T-helper 2 cell treated with Interferon-gamma antibody and Interleukin-4, amounts not matched to agents 5 μg/mL and 100 μg/mL, for 36 hours (primary cell): ENCODE measurements at places on chromosomes 3 and 15.

DNA sequence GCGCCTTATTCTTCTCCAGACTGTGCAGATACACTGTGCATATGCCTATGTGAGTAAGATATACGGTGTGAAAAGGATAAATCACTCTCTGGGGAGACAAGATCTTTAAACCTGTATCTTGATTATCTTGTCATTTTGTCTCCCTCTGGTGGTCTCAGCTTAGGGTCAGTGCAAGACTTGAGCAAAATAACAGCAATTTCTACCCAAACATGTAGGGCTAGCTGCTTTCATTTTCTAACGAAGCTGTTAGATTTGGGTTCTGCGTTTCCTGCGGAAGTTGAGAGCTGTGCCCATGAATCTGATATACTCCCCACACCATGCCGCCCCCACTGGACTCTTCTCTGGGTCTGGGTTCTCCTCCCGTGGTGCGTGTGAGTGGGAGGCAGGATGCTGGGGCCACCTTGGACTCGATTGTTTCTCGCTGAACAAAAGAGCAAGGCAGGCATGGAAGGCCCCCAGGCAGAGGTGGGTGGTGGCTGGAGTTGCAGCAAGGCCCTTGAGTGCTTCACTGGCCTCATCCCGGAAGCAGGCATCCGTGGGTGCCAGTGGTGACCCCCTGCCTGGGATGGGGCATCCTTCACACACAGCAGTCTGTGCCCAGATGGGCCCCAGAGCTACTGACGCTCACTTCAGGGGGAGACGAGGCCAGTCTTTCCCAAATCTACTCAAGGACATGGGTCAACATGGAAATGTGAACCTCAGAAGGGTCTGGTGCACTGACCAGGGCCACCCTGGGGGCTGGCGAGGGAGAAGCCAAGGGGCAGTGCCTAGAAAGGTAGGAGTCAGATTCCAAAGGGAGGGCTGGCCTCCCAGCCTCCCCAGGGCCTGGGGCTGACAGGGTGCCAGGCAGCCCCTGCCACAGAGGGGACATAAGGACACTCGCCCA, 179.6 kb downstream of the NSMCE3 start:
- peak; percentile 36 for DNase-seq

- DNase-seq, result peak; percentile 37
These were observed 23.1 kb upstream of the USP3 start for GRCh38 chr15:63481105-63481810.

DNA sequence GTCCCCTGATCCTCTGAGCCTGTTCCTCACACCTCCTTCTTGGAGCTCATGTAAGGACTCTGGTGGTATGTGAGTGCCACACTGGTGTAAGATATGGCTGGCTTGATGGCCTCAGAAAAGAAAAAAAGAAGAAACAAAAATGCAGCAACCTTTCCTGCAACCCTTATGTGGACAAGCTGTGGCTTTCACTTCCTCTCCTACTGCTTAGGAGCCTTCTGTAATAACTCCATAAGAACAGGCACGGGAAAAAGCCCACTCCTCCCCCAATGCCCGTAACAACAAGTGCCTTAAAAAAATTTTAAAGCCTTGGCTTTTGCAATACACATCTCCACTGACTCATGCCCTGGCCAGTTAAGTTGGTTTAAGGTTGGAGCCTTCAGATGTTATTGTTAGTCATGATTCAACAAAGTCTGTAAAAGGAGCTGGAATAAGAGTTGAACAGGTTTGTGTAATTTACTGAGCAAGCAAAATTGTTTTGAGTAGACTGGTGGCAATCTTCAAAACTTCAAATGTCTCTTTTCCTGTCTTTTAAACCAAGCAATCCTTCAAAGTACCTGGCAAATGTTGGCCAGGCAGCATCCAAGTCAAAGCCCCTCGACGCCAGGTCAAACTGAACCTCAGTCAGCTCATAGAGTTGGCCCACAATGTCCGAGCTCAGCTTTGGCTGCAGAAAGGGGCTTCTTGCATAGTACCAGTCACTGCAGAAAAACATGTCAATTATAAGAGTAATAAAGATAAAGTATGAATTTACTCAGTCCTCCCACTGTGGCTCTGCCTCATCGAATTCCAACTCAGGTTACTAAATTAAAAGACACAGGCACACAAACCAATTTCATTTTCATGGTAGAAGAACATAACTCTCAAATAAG, 22.9 kb downstream of the FYCO1 start:
- DNase-seq, result no peak

DNA sequence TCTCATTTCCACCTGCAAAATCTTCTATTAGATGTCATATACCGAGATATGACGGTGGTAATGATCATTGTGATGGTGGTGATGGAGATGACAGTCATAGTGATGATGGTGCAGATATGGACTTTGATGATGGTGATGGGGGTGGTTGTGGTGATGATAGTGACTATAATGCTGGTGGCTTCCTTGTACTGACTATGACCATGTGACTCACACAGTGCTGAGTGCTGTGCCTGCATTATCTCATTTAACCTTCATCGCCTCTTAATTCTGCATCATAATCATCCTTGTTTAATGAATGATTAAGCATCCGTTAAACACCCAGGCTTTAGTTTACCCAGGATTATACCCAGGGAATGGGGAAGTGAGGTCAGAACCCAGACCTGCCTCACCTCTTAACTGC, 331.7 kb downstream of the FEZF2 start:
- no peak for DNase-seq

DNA sequence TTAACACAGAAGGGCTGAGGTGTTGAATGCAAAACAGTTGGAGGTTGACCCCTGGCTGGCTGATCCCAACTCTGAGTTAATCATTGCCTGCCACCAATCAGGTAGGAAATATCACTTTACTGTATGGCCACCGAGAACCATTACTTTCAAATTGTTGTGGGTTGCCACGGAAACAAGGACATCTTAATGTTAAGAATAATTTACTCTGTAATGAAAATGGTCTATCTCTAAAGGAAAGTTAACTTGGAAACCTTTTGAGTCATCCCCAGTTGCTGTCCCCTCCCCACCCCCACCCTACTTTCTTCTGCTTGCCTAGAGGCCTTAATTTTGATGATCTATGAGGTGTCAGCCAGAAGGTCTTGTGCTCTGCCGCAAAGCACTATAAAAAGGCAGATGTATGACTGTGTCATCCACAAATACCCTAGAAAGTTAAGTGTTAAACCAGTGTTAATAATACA, 78.7 kb upstream of the SNRK start:
- DNase-seq, result no peak

DNA sequence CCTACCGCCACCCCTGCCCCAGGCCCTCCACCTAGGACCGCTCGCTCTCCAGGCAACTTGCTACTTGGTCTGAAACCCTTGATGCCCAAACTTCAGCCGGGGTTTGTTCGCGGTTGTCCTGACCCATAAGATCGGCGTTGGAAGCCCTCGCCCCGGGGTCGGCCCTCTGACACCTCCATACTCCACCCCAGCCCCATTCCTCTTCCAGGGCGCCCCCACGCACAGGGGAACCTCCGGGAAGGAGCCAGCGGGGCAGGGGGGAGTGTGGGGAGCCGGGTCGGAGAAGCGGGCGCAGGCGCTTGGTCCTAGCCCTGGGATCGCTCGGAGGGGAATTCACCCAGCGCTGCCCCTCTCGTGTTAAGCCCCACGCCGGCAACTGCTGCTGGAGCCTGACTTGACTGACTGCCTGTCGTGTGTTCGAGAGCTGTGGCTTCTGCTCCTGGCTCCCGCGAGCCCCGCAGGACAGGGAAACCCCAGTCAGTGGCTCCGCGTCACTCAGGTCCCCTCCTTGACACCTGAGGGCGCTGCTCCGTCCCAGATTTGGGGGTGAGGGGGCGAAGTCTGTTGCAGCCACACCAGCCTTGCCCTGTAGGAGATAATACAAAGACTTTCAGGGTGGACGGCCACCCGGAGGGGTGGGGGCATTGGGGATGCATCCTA, 675 bp downstream of the RYR3 start:
- DNase-seq, result no peak

DNA sequence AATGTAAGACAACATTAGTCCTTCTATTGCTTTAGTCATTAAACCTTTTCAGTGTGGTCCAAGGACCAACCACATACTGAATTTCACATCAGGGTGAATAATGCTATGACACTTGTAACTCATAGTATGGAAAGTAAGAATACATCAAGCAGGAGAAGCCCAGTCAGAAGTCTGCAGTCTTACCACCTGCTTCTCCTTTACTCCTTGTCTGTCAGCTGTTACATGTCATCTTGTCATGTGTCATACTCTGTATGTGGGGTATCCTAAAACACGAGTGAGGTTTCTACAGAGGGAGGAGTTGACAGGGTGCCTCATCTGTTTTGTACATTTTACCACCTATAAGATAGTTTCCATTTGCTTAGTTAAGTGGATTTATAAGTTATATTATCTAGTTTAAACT, 32.8 kb upstream of the EID1 start:
- DNase-seq, result no peak

DNA sequence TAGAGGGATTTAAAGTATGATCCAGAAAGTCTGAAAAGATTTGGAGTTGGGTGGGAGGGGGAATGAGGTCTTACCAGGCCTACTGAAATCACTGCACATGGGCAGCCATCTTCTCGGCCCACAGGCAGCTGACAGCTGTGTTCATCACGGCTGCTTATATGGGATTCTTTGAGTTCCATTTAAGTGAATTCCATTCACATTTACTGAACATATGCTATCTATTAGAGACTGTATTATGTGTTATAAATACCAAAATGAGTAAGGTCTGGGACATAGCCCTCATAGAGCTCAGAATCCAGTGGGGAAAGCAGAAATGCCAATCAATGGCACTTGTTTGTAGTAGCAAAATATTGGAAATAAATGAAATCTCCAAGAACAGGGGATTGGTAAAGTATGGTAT, 91.1 kb downstream of the TRIM42 start:
- DNase-seq, result no peak

DNA sequence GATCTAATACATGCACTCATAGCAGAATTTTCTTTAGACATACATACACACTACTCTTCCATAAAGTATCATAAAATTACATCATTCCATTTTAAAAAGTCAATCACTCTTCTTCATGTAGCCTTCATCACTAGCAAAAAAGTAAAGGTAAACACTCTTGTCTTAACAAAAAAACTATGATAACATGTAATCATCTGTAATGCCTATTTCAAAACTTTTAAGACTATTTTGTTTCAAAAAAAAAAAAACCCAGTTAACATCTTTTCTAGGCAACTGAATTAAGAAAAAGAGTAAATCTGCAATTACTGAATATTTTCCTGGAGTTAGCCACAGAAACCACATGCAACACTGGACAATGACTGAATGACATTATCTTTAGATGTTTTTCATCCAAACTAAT, 4.8 kb downstream of the TBC1D5 start:
- DNase-seq, result no peak

- peak; percentile 9 for DNase-seq
These were observed 174.6 kb downstream of the CHST2 start for GRCh38 chr3:143294188-143294587.

DNA sequence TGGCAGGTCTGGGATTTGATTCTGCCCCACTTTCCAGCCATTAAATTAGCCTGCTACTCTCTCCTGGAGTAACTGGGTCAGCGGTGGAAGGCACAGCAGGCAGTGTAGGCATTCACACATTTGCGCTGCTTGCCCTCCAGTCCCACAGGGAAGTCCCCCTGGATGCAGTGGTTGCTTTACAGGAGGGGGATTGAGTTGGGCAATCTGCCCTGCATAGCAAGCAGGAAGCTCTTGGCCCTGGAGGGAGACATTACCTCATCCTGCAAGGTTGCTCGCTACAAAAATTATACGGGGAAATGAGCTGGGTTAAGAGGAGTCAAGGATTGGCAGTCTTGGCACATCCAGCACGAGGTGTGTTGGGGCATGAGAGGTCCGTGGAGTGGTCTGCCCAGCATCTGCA, 14.8 kb downstream of the MCM2 start:
- DNase-seq, result no peak

DNA sequence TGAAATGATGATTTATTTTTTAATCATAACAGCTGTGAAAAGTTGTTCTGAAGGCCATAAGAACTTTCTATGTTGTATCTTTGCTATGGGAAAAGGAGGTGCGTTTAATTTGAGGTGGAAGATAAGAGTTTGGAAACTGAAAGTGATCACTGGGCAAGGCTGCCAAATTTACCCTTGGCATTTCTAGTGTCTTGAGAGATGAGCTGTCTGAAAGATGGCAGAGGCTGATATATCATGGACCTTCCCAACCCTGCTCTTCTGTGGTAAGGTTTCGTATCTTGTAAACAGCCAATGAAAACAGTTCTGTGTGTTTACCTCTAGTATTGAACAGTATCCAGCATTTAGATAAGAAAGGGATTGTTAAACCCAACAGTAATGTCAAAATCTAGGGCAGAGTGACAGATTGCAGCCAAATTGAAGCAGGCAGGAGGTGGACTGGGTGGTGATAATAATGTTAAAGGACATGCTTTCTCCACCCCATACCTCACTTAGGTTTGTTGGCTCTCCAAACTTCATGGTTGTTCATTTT, 15.8 kb upstream of the NFKBIZ start:
- DNase-seq, result peak; percentile 35

- DNase-seq, result no peak
These were observed 9.6 kb downstream of the PLCD1 start for GRCh38 chr3:38019658-38020341.

DNA sequence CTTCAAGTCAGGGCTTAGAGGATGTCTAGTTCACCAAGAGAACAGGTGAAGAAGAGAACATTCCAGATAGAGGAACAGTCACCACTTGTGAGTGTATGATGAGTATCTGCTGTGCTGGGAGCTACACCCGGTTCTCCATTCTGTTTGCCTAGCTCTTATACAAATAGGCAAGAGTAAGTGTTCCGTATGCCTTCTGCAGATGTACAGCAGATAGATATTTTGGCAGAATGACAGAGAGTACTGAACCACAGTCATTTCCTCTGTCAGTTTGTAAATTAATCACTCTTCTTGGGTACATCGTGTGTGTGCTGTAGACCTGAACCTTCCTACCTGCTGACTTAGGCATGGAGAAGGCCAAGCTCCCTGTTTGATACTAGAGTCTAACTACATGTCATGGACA, 108.3 kb upstream of the CTDSPL start:
- DNase-seq, result no peak

GRCh38 chr3:116442331-116443021, 2.8 kb downstream of the LSAMP start:
- no peak for DNase-seq

DNA sequence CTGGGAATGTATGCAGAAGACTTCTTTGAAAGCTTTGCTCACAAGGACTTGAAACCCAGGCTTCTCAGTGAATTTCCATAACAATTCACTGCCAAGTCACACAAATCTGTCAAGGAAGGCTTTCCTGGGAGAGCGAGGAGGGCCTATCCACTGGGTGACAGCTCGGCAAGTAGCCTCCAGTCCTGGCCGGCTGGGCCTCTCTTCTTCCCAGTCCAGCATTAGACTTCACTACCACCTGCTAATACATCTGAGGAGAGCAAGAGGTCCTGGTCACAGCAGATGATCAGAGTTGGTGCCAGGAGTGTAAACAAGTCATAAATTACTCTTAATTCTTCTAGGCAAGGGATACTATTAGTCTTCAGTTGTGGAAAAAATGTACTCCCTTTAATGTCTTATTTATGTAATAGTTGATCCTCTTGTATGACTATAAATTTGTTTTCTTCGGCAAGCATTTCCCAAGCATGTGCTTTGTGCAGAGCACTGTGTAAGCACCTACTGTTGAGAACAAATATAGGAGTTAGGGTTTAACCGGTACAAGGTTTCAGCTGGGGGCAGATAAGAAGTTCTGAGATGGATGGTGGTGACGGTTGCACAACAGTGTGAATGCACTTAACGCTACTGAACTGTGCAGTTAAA, 162.9 kb downstream of the VGLL4 start:
- no peak for DNase-seq
